Activated effector memory CD4-positive, alpha-beta T cell treated with Interleukin-2 at 50 U/mL for 16 hours (primary cell): ENCODE measurements at places on chromosomes 5 and 9.

- DNase-seq = no peak
These were observed 2.6 kb downstream of the NKD2 start for GRCh38 chr5:1011226-1011631.

DNA sequence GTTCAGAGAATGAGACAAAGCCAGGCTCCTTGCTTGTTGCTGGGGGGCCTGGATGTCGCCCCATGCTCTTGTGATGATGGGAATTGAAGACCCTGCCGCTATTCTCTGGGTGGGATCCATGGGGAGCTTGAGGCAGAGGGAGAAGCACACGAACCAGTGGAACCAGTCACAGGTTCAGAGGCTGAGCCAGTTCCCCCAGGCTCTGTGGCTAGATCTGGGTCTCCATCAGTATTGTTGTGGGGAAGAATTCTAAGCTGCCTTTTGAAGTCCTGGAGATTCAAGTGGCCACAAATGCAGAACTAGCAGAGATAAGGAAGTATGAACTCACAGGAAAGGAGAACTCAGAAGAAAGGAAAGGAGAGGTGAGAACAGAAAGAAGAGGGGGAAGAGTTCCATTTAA is 219.4 kb downstream of the MSX2 start:
- DNase-seq = no peak

DNA sequence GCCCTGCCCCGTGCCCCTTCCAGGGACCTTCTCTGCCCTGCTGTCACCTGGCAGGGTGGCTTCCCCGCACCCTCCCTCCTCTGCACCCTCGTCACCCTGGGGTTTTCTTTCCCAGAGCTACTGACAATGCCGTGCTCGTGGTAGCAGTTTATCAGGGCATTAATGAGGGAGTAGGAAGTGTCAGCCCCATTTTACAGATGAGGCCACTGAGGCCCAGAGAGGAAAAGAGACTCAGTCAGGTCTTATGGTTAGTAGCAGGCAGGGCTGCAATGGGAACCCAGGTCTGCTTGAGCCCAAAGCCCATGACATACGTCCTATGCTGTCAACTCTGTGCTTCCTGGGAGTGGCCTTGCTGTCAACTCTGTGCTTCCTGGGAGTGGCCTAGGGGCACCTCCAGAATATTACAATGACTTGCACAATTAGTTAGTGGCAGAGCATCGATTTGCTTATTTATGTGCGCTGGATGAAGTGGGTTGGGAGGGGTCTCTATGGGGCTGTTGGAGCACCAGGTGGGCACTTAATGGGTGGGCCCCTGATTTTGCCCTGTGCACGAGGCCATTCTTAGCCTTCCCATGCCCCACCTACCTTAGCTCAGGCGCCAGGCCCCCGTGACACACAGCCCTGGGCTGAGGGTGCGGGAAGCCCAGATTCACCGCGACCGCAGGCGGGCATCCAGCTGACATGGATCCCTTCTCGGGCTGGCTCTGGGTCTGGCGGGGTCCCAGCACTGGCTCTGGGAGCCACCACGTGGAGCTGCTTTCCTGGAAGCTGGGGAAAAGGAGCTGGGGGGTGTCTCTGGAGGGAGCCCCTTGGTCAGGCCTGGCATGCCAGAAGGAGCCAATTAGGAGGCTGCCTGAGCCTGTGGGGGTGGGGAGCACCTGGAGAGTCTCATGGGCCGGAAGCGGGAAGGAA is 82.0 kb upstream of the ORM1 start:
- no peak for DNase-seq

DNA sequence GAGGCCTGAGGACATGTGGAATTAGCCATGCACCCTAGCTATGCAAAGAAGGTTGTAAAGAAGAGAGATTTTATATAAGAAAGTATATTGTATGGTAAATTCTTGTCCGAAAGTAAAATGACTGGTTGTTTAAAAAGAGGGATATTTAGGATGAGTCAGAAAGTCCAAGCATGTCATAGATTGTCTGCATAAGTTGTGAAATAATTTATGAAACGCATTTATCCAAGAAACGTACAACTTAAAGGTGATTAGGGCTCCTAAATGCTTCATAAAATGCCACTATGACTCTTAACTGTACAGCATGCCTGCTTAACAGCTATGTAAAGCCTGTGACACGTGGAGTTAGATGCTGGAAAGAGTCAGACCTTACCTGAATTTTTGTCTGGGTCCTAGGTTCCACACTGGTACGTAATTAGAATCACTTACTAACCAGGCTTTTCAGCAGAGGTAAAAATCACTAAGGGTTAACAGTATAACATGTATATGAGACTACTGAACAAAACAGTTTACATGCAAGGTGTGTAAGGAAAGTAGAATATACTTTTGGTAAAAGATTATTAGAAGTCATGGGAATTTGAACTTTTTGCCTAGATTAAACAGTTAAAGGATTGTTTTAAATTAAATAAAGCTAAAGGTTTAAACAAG is 37.0 kb upstream of the ARL15 start:
- DNase-seq = no peak

- no peak for DNase-seq
These were observed 264.9 kb downstream of the PIK3R1 start for GRCh38 chr5:68480335-68480940.

DNA sequence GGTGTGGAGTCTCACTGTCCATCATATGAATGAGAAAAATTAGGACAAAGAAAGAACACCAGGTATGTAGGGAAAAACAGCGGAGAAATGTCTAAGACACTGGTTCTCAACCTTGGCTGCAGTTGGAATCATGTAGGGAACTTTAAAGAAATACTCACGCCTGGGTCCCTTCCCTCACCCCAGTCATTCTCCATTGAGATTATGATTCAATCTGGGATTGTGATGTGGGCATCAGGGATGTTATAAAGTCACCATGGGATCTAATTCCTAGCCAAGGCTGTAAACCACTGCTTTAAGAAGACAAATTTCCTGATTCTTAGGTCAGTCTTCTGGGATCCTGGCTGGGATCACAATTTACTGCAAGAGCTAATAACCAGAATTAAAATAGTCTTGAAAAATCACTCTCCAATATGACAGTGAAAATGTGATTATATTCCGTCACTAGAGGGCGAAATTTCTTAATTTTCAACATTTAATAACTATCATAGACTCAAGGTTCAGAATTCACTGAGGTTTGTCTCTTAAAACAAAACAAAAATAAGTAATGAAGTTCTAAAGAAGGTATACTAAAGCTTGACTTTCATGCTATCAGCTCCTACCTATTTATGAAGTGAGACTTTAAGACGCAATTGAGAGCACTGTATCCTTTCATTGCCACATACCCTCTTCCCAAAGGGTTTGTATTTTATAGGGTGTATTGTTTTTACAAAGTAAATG is 60.5 kb downstream of the GLDC start:
- DNase-seq = no peak

GRCh38 chr5:176952531-176953193 is 53.5 kb upstream of the HK3 start:
- no peak for DNase-seq

- DNase-seq = no peak
These were observed 106.3 kb upstream of the SSBP2 start for GRCh38 chr5:81856948-81857928.

- no peak for DNase-seq
These were observed 40.5 kb upstream of the CTSL start for GRCh38 chr9:87685441-87685840.

DNA sequence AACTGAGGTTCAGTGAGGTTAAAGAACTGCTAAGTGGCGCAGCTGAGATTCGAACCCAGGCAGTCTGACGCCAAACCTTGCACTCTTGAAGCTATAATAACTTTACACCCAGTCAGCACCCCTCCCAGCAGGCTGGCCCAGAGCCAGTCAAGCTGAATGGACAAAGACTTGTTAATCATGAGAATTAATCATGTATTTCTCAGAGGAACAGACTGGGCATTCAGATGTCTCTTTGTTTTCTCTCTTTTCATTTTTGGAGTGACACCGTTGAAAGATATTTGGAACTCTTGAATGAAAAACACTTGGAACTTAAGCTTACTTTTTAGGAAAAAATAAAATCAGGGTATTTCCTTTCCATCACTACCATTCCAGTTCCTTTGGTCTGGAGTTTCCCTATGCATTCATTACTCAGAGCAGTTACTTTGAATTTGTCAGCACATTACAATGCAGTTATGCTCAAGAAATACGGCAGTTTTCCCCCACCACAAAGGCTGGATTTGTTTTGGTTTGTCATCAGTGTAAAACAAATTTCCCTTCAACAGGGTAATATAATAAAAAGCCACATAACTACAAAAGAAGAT is 22.6 kb upstream of the MAMDC2 start:
- DNase-seq = no peak

DNA sequence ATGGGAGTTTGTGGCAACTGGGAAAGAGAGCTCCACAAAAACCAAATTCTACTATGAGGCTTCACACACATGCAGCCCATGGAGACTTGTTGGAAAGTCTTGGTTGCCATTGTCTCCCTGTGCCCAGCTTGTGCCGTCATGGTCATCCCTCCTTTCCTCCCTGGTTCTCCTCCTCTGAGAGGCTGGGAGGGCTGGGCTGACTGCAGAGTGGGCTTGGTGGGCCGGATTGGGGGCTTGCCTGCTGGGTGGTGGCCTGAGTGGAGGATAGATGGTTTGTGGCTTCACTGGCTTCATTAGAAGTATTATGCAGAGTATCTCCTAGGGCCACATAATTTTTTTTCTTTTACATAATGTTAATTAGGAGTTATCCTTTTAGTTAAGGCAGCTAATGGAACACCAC is 52.3 kb upstream of the IRX2 start:
- DNase-seq = no peak

DNA sequence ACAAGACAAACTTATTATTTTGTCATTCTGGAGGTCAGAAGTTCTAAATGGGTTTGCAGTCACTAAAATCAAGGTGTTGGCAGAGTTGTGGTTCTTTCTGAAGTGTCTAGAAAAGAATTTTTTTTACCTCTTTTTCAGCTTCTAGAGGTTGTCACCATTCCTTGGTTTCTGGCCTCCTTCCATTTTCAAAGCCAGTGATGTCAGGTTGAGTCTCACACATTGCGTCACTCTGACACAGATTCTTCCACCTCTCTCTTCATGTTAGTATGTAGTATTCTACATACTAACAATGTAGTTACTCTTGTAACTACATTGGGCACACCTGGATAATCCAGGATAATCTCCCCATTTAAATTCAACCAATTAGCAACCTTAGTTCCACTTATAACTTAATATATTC is 290.3 kb downstream of the RFX3 start:
- DNase-seq = no peak

DNA sequence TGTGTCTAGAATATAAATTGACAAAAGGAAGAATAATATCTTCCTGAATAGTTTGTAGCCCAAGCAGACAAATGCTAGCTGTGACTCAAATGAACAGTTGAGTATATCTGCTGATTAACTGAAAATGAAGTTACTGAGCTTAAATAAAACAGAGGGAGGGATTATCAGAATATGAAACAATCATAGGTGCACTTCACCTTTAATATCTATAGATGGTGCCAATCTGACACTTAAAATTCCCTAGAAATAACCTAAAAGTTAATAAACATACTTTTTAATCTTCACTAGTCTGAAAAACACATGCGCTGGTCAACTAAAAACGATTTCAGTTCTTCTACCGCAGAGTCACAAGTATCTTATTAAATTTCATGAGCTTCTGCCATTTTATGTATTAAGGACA is 280.8 kb upstream of the RASA1 start:
- DNase-seq = no peak

DNA sequence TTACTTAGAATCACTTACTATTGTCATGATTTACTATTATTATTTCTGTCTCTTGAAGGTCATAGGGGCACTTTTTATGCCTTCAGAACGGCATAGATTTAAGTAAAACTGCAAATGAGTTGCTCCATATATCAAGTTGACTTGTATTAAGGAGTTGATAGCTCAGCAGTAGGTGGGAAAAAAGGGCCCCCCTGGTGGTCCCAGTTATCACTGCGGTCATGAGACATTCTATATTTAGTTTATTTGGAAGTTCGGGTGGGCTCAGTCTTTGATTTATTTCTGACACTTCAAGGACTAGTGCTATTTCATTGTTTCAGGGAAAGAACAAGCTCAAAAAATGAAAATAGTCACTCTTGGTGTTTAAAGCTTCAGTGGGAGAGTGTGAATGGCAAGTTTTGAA is 159.3 kb downstream of the SLC24A2 start:
- no peak for DNase-seq

- peak; percentile 54 for DNase-seq
These were observed 974 bp downstream of the CCDC69 start for GRCh38 chr5:151222790-151223446.

- DNase-seq = no peak
These were observed 6.8 kb upstream of the WDR41 start for GRCh38 chr5:77498952-77499351.

DNA sequence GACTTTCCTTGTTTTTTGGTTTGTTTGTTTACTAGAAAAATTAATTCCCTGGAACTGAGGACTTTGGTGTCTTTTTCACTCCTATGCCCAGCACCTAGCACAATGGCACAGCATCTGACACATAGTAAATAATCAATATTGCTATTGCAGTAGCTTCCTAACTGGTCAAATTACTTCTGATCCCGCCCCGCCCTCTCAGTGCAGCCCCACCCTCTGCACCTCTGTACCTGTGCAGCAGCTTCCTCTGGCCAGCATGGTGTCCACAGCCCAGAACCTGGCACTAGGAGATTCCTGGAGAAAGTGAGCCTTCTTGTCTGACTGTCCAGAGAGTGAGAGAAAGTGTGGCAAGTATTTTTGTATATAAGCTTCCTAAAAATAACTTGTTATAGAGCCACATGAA is 343.2 kb downstream of the ZNF608 start:
- no peak for DNase-seq

GRCh38 chr9:93600504-93600903 is 24.1 kb downstream of the PHF2 start:
- DNase-seq = peak; percentile 19

GRCh38 chr5:102711525-102712385 is 43.4 kb upstream of the PAM start:
- no peak for DNase-seq

DNA sequence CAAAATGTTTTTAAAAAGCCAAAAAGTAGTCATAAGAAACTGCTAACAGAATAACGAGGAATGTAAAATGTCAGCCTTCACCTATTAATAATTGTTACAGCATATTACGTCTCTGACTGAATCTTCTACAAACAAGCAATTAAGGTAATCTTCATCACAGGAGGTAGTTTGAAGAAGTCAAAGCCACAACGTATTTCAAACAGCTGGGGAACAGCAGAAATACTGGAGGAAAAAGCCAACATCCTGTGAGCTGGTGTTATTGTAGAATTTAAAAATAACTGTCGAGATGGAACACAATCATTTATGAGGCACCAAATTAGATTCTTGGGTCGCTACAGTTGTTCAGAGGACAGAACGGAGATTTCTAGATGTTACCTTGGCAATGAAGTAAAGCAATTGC is 450.5 kb downstream of the AGTPBP1 start:
- no peak for DNase-seq

GRCh38 chr5:120808606-120809005 is 344.5 kb downstream of the PRR16 start:
- DNase-seq = no peak

DNA sequence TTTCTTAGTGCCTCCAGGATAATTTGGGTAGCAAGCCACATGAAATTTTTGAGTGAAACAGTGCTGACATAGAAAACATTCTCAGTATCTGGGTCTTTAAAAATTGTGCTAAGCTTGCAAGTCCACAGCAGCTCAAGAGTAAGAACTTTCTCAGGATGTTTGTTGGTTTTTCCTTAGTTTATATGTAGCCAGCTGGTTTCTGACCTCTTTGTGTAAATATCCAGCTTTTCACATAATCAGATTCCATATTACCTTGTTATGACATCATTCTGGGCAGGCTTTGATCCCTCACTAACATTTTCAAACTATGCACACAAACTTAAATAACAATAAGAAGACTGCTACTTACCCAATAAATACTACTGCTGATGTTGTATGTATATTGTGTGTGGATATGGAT is 82.9 kb upstream of the VCAN start:
- no peak for DNase-seq

- DNase-seq = no peak
These were observed 107.1 kb downstream of the OXCT1 start for GRCh38 chr5:41763081-41763480.
